Adipose tissue (tissue), 3 donors: ENCODE measurements at places on chromosomes 16 and 17. TPM values are rescaled to one million over a fixed set of nuclear protein-coding genes. Genes with fewer than 3 reads are reported as not detected.

The FLYWCH1 gene
- polyA plus RNA-seq = 20.9 TPM

The KRTAP1-1 gene
- polyA plus RNA-seq = not detected

The KRT28 gene
- not detected for polyA plus RNA-seq

The TP53TG3D gene
- 0.13 TPM for polyA plus RNA-seq

The FAM20A gene
- 2.1 TPM for polyA plus RNA-seq

The TOM1L1 gene
- 30.7 TPM for polyA plus RNA-seq

The DCTN5 gene
- polyA plus RNA-seq = 9.2 TPM

The ALDH3A1 gene
- 13.1 TPM for polyA plus RNA-seq

The HSF4 gene
- 62.2 TPM for polyA plus RNA-seq

The FOXJ1 gene
- 0.13 TPM for polyA plus RNA-seq

The HOXB1 gene
- 0.45 TPM for polyA plus RNA-seq

The CD300E gene
- 14.1 TPM for polyA plus RNA-seq

The VTN gene
- polyA plus RNA-seq = 2.1 TPM

The DOC2A gene
- polyA plus RNA-seq = 0.38 TPM

The TSR1 gene
- polyA plus RNA-seq = 28.5 TPM

The CA10 gene
- not detected for polyA plus RNA-seq

The TERF2IP gene
- 52.6 TPM for polyA plus RNA-seq

The TP53TG3 gene
- polyA plus RNA-seq = not detected

The HSD17B1 gene
- polyA plus RNA-seq = 13.9 TPM

The STH gene
- polyA plus RNA-seq = not detected

The C17orf113 gene
- 0.12 TPM for polyA plus RNA-seq

The ZNF624 gene
- 1.5 TPM for polyA plus RNA-seq

The AATK gene
- polyA plus RNA-seq = 5.2 TPM

The SNAI3 gene
- polyA plus RNA-seq = 0.71 TPM

The CA7 gene
- polyA plus RNA-seq = 0.13 TPM

The CCL2 gene
- polyA plus RNA-seq = 278 TPM

The GUCY2D gene
- polyA plus RNA-seq = 0.11 TPM
